ENCODE measurements at places on chromosomes 5 and 9.
A peak's percentile ranks its signal among the peaks of the same experiment; 100 is the strongest.

DNA sequence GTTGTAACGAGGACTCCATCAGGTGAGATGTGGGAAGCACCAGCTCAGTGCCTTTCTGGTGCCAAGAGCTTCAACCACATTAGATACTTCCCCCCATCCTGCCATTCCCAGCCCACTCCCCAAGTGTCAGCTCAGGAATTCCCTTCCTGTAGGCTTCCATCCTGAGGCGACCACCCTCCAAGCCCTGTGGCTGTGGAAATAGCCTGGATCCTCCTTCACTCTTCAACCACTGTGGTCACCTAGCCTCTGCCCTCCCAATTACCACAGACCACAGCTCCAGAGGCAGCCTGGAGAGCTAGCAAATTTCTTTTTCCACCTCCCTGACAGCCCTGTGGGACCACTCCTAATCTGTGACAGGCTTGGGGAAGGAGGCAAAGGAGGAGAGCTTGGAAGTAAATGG, 219.8 kb upstream of the MAP3K1 start:
- no peak for DNase-seq

GRCh38 chr9:123174887-123175518, 93.4 kb downstream of the STRBP start:
- DNase-seq = no peak

DNA sequence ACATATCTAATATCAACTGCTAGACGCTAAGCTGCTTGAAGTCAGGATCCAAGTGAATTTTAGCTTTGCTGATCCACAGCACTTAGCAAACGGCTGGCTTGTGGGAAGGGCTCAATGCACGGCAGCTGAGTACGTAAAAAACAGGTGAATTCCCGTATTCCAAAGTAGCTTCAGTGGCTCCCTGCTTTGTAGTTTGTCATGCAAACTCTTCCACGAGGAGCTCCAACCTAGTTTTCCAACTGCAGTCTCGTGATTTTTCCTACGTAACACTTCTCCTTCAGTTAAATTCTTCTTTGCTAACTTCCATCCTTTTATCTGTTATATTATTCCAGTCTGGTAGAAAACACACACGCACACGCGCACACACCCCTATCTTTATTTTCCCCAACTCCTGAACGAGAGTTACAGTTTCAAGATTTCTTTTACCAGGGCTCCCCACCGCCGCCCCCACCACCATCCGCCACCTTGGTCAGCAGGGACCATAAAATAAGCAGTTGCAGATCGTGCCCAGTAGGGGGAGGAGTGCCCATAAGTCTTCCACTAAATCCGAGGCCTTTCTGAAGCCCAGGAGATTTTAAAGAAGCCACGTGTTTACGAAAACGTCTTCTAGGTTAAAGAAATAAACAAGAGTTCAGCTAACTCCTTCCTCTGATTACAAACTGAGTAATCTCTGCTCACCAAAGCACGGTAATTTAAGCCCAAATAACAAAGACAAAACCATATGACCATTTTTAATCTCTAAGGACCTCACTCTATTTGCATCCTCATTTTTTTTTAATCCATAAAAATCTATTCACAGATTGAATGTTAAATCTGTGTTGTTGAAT, 34.8 kb upstream of the TRIO start:
- DNase-seq = peak; percentile 75

- DNase-seq = no peak
These were observed 212.5 kb downstream of the MEF2C start for GRCh38 chr5:88670461-88670860.

GRCh38 chr5:153964191-153964879, 74.4 kb downstream of the FAM114A2 start:
- no peak for DNase-seq

- DNase-seq = peak; percentile 49
These were observed 3.0 kb downstream of the MTMR12 start for GRCh38 chr5:32309761-32310160.

- DNase-seq = peak; percentile 36
These were observed 49.9 kb upstream of the GPR151 start for GRCh38 chr5:146565764-146566367.

DNA sequence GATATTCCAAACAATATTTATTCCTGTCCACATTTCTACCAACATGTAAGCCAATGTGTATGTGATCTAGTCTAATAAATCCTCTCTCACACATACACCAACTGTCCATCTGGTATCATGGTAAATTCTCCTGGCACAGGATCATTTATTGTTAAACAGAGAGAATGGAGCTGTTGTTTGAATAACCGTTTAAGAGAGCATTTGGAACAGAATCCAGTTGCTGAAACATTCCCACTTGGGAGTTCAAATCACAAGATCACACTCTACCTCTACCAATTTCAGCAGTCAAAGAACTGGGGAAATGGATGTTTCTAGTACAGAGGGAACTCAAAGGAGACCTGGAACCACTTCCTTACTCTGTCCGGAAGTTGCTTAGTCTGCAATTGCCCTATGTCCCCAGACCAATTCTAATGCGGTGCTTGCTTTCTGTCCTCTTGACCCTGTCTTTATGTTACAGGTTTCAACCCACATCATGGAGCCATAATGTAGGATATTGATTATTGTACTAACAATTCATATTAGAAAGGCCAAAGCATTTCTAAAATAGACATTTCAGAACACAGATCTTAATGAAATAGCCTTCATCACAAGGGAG, 488.4 kb downstream of the SEMA5A start:
- no peak for DNase-seq

- no peak for DNase-seq
These were observed 235.5 kb downstream of the SLIT3 start for GRCh38 chr5:169065400-169065799.

GRCh38 chr9:106613250-106613737, 249.7 kb upstream of the ZNF462 start:
- no peak for DNase-seq

GRCh38 chr5:116881921-116882531, 307.4 kb upstream of the SEMA6A start:
- DNase-seq = no peak

GRCh38 chr5:61926911-61927310, 379.1 kb upstream of the KIF2A start:
- DNase-seq = no peak

DNA sequence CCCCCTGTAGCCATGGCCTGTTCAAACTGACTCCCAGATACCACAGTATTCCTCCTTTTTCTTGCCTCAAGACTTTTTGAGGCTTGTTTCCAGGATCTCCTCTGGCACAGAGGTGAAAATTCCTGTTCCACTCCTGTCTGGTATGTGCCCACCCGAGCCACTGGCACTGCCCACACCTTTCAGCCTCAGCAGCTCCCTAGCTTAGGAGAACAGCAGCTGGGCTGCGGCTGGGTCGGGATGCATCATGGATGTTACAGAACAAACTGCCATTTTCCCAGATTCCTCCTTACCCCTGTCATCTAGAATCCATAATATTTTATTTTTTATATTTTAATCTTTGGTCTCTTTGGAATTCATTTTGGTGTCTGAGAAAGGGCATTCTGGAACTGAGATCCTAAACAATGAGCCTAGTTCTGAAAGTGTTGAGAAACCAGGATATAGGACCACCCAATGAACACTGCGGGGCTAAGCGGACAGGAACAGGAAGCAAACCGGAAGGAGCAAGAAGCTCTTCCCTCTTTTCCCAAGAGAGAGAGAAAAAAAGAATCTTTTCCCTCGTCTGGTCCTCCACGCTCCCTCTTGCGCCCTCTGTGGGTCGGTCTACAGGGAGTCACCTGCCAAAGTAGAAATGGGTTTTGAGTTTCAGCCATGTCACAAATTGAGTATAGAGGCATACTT, 12.5 kb downstream of the OR2S2 start:
- DNase-seq = peak; percentile 70

GRCh38 chr9:126722252-126722921, 82.5 kb upstream of the ZBTB43 start:
- peak; percentile 88 for DNase-seq

GRCh38 chr9:79955300-79955699, 383.5 kb downstream of the TLE4 start:
- DNase-seq = peak; percentile 2

DNA sequence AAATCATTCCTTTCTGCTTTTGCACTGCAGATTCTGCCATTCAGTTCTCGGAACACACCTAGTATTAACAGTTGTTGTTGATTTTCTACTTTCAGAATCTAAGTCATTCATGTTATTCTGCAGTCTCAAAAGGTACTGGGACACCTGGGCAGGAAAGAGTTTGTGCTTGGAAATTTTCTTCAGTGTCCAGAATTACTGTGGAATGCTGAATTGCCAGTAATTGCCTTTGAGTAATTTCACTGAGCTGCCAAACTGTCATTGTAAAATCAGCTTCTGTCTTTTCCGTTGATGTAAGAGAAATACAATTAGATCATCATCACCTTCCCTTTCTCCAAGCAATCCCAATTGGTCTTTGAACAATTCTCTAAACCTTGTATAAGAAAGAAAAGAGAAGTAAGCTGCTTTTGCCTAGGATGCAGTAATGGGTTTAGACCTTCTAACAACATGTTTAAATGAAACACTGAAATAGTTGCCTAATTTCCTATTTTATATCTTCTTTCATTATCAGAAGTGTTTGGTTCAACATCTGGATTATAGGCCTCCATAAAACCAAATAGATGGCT, 75.7 kb upstream of the TGFBR1 start:
- DNase-seq = peak; percentile 77

- DNase-seq = no peak
These were observed 39.3 kb downstream of the EPB41L4A start for GRCh38 chr5:112379542-112380325.

DNA sequence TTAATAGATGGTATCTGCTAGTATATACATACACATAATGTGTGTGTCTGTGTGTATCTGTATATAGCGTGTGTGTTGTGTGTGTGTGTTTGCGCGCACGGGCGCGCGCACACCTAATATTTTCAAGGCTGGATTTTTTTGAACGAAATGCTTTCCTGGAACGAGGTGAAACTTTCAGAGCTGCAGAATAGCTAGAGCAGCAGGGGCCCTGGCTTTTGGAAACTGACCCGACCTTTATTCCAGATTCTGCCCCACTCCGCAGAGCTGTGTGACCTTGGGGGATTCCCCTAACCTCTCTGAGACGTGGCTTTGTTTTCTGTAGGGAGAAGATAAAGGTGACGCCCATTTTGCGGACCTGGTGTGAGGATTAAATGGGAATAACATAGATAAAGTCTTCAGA, 757 bp downstream of the FXN start:
- DNase-seq = peak; percentile 43

GRCh38 chr9:128066713-128067644, at the start of gene NAIF1:
TSS of gene NAIF1 (minus strand) at chr9:128067320. CDS start at chr9:128067101, 219 bp downstream.
- peak; percentile 100 for DNase-seq

- DNase-seq = no peak
These were observed 131.6 kb upstream of the TAS2R1 start for GRCh38 chr5:9761706-9762105.

DNA sequence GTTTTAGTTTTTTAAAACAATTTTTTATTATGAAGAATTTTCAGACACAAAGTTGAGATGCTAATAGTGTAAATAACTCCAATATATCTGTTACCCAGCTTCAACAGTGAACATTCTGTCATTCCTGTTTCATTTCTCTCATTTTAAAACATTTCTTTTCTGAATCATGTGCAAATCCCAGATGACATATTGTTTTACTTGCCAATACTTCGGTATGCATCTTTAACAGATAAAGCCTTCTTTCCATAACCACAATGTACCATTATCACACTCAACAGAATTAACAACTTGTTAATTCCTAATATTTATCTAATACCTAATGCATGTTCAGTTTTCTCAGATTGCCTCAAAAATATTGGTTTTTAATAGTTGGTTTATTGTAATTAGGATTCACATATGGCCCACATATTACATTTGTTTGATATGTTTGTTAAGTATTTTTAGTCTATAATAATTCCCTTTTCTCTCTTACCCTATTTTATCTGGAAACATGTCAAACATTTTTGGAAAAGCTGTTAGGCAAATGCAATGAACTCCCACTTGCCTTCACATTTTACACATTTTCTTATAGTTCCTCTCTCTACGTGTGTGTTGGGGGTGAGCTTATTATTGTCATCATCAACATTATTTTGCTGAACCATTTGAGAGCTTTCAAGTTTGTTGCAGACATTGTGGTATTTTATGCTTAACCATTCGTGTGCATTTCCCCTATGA, 58.7 kb upstream of the ANKRD55 start:
- DNase-seq = no peak

- DNase-seq = peak; percentile 30
These were observed 2118.6 kb upstream of the C9orf72 start for GRCh38 chr9:29691758-29692407.

- no peak for DNase-seq
These were observed 228.5 kb downstream of the PIK3R1 start for GRCh38 chr5:68444048-68444447.

DNA sequence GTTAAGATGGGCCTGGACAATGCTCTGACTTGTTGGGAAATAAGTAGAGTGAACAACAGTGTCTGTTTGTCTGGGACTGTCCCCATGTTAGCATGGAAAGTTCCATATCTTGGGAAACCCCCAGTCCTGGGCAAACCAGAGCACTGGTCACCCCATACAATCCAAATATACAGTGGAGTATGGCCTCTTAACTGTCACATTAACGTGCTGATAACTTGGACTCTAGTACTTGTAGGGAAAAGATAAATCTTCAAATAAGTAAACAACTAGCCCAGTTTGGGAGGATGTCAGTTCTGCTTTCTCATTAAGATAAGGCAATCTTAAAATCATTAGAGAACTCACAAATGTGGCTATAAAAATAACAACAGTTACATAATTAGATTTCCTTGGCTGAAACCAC, 47.6 kb upstream of the JAK2 start:
- DNase-seq = peak; percentile 10

GRCh38 chr9:105132606-105133005, 111.8 kb upstream of the SLC44A1 start:
- DNase-seq = no peak

- DNase-seq = no peak
These were observed 55.3 kb upstream of the CLINT1 start for GRCh38 chr5:157914151-157914788.

- no peak for DNase-seq
These were observed 160.9 kb upstream of the SLC30A5 start for GRCh38 chr5:68932830-68933434.

DNA sequence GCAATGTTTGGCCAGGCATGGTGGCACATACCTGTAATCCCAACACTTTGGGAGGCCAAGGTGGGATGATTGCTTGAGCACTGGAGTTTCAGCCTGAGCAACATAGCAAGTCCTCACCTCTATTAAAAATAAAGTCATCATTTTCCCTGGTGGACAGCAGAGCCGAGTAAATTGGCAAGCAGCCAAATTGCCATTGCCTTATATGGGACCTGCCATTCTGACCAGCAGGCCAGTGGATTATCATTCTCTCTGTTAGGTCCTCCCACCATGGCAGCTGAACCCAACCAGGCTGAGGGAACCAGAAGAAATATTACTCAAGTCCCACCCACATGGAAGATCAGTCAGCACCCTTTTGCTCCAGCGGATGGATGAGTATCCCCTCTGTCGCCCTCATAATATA, 1829.9 kb downstream of the EFNA5 start:
- no peak for DNase-seq

GRCh38 chr5:88426441-88426840, 157.8 kb upstream of the TMEM161B start:
- DNase-seq = no peak

GRCh38 chr5:13910201-13910600, 34.3 kb downstream of the DNAH5 start:
- no peak for DNase-seq

Data from inflammatory macrophage (primary cell).